ENCODE measurements at places on chromosomes 1 and 21. TPM values are rescaled to one million over a fixed set of nuclear protein-coding genes. Genes with fewer than 3 reads are reported as not detected.

GPR52 gene
- not detected for polyA plus RNA-seq

UBE2U gene
- polyA plus RNA-seq: not detected

COL11A1 gene
- polyA plus RNA-seq: 0.03 TPM

F5 gene
- 0.22 TPM for polyA plus RNA-seq

FAM167B gene
- polyA plus RNA-seq: 12.3 TPM

ZNF648 gene
- polyA plus RNA-seq: not detected

NPHS2 gene
- not detected for polyA plus RNA-seq
